ENCODE measurements at places on chromosomes 11 and 22. TPM values are rescaled to one million over a fixed set of nuclear protein-coding genes. Genes with fewer than 3 reads are reported as not detected.
A peak's percentile ranks its signal among the peaks of the same experiment; 100 is the strongest.

Gene NOX4
- total RNA-seq, result not detected

Gene TRPC6
- total RNA-seq, result not detected

- no peak for DNase-seq
Measured at GRCh38 chr11:96021901-96022650, 98.2 kb upstream of the MTMR2 start.

Gene TBC1D22A
- 34.8 TPM for total RNA-seq

DNA sequence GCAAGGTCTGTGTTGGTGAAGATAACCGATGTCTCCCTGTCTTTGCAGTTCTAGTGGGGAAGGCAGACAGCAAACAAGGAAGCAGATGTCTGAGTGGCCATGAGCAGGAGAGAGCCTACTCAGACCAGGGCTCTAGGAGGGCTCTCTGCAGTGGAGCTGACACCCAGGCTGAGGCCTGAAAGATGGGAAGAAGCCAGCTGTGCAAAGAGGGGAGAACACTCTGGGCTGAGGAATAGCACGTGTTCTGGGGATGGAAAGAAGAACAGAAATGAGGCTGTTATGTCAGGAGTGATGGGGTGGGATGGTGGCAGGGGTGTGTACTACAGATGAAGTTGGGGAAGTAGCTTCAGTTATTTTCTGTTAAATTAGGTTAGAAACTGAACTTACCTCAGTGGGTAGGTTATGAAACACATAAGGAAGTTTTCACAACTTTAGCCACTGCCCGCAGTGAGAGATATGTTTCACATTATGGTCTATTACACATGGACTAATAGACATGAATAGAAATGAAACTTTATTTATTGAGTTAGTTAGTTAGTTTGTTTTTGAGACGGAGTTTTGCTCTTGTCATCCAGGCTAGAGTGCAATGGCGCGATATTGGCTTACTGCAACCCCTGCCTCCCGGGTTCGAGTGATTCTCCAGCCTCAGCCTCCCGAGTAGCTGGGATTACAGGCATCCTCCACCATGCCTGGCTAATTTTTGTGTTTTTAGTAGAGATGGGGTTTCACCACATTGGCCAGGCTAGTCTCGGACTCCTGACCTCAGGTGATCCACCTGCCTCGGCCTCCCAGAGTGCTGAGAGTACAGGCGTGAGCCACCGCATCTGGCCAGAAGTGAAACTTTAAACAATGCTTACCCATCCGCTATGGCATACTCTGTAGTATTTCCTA is 7.8 kb downstream of the DCPS start:
- no peak for DNase-seq

Gene BUD13
- 31.4 TPM for total RNA-seq

DNA sequence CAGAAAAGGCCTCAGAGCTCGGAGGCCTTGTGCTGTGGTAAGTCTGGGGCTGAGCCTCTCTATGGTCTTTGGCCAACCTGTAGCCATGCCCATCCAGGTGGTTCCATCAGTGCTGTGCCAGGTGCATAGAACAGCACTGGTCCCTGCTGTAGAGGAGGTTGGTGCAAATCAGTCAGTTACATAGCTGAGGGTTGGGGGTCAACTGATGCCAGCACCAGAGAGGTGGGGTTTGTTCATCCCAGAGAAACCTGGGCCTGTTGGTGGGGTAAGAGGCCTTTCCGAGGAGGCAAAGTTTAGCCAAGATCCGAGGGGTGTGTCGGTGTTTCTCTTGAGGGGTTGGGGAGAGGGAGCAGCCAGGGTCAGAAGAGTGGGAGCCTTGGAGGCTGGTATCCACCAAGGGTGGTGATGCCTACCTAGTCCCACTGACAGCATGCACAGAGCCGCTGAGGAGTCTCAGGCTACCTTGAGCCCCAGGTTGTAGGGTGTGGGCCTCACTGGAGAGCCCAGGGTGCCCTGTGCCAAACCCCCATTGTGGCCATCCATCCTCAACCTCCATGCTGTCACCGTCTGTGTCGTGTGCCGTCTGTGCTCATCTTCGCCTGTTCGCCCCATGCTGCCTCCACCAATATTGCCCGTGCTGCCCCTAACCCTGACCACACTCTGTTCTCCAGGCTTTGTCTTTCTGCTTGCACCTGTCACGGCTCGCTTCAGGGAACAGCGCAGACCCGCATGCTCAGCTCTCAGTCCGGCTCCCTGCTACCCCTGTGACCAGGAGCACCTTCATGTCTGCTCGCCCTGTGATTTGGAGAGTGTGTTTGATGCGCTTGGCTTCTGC is 78.7 kb upstream of the SUSD2 start:
- DNase-seq, result no peak

DNA sequence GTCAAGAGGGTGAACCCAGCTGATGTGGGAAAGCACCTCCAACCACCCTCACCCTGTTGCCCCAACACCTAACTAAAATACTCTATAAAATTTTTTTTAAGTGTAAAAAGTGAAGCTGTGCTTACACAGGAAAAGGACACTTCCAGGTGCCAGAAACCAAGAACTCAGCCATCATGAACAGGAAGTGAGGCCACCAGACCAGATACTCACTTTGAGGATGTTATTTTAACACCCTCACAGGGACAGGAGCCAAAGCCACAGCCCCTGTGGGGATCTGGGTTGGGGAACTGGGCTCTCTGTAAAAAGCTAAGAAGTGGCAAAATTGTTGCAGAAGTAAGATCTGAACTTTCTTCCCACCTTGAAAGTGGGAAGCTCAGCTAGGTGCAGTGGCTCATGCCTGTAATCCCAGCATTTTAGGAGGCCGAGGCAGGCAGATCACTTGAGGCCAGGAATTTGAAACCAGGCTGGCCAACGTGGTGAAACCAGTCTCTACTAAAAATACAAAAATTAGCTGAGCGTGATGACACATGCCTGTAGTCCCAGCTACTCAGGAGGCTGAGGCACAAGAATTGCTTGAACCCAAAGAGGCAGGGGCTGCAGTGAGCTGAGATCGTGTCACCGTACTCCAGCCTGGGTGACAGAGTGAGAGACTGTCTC is 3.8 kb downstream of the RSPH14 start:
- peak; percentile 88 for DNase-seq

DNA sequence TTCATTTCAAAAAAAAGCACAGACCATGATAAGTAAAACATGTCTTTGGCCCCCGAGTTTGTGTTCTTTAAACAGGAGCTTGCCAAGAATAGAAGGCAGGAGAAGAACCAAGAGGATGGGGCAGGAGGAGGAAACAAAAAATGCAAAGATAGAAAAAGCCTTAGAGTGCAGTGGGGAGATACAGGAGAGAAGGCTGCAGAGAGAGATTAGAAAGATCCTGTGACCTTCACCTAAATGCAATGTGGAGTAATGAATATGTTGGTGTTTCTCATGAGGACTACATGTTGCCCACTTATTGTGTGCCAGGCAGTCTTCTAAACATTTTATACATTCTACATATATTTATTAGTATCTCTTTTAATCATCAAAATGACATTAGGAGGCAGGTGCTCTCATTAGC is 2.3 kb upstream of the APLNR start:
- no peak for DNase-seq

- DNase-seq, result no peak
Measured at GRCh38 chr11:33875621-33876294, 16.1 kb downstream of the LMO2 start.

Gene OR2AG2
- total RNA-seq, result not detected

DNA sequence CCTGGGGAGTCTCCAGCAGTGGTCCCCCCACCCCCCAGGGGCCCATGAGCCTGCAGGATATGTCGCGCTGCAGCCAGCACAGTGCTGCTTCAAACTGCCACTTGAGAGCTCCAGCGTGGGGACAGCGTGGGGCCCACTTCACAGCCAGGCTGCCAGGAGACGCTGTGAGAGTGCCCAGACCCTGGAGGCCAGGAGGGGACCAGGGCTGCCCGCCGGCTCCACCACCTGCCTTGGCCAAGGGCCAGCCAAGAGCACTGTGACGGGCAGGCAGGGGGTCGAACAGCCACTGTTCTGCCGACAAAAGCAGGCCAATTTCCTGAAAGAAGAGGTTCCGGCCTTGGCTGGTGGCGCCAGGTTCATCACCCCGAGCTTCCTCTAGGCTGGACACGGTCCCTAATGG is 60.2 kb downstream of the FLRT1 start:
- DNase-seq, result no peak

DNA sequence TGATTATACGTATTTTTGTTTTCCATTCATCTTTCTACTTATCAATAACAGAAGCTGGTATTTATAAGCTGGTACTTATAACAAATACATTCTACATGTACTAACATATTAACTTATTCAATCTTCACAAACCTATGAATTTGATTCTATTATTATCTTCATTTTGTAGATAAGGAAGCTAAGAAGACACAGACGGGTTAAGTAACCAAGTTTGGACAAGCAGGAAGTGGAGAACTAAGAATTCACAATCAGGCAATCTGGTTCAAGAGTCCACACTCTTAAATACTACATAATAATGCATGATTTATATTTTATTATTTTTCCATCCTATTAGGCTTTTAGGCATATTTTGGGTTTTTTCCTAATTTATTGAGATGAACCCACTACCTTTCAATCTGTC is 25.0 kb downstream of the FCHSD2 start:
- no peak for DNase-seq

Gene AIFM3
- 0.33 TPM for total RNA-seq

Gene HBD
- total RNA-seq, result not detected

DNA sequence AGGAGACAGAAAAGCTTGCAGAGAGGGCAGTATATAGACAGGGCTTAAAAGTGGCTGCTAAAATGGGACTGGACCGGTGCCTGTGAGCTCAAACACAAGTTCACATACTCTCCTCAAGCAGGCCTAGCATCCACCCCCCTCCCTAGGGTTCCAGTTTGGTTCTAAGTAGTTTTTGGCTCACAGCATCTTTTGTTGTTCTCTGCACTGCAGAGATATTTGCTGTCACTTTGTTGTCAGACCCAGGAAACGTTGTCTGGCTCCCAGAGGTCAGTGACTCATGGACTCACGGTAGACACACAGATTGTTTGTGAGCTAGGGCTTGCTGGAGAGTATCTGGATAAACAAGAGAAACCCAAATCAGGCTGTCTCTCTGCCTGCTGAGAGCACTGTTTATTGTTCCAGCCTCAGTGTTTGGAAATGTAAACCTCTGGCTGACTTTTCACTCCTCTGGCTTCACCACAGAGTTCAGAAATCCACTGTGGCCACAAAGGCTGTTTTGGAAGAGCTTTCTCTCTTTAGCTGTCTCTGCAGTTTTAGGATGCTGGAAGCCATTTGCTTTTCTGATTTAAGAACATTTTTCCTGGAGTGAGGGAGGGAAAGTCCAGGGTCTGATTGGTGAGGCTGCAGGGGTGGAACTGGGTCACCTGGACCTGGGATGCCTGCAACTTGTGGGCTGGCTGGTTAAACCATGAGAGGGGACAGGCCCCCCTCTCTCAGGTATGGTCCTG is 303.7 kb upstream of the PLET1 start:
- DNase-seq, result no peak

Gene DEUP1
- total RNA-seq, result not detected

Data from CD8-positive, alpha-beta memory T cell (primary cell).